Amniotic stem cell (primary cell): ENCODE measurements at places on chromosomes 11 and 22.

GRCh38 chr11:62461740-62462507, 43.1 kb downstream of the SCGB1A1 start:
- DNase-seq, result no peak

DNA sequence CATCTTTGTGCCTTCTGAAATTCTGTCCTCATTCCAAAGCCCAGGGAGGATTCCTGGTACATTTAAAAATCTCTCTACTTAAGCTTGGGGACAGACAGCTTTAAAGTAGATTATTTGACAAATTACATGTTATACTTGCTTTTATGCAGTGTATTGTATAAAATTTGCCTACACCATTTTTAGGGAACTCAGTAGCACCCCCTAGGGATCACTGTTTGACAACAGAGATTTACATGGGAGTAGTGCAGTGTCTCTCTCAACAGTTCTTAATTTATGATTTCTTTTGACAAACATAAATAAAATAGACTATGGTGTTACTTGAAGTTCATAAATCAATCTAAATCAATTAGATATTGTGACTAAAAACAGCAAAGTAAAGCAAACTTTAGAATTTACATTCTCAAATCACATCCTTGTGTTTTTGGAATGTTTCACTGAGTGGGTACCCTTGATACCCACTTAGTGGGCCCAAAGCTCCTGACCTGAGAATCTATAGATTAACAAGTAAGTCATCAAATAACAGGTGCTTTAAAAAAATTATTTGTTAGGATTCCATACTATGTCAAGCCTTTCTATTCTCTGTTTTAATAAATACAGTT, 428.8 kb downstream of the DYNC2H1 start:
- peak; percentile 36 for DNase-seq

GRCh38 chr11:100863080-100863581, 176.0 kb downstream of the ARHGAP42 start:
- peak; percentile 33 for DNase-seq

GRCh38 chr22:49367041-49367697, 460.5 kb downstream of the BRD1 start:
- no peak for DNase-seq

GRCh38 chr11:66068923-66069714, 953 bp upstream of the PACS1 start:
- peak; percentile 50 for DNase-seq

GRCh38 chr11:71489311-71490043, 36.5 kb downstream of the NADSYN1 start:
- no peak for DNase-seq

GRCh38 chr11:103619480-103619879, 417.0 kb upstream of the DDI1 start:
- no peak for DNase-seq

- DNase-seq, result no peak
These were observed 229.2 kb downstream of the CADM1 start for GRCh38 chr11:115275045-115275444.

DNA sequence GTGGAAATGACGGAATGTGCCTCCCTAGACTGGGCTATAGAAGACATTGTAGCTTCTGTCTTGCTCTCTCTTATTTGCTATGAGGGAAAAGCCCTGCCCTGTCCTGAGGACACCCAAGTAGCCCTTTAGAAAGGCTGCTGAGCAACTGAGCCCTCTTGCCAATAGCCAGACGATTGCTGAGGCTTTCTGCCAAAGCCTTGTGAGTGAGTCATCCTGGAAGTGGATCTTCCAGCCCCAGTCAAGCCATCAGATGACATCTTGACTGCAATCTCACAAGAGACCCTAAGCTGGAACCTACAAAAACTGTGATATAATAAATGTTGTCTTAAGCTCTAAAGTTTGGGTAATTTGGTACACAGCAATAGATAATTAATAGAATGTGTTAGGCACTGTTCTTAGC, 3.9 kb upstream of the TRAF6 start:
- no peak for DNase-seq

DNA sequence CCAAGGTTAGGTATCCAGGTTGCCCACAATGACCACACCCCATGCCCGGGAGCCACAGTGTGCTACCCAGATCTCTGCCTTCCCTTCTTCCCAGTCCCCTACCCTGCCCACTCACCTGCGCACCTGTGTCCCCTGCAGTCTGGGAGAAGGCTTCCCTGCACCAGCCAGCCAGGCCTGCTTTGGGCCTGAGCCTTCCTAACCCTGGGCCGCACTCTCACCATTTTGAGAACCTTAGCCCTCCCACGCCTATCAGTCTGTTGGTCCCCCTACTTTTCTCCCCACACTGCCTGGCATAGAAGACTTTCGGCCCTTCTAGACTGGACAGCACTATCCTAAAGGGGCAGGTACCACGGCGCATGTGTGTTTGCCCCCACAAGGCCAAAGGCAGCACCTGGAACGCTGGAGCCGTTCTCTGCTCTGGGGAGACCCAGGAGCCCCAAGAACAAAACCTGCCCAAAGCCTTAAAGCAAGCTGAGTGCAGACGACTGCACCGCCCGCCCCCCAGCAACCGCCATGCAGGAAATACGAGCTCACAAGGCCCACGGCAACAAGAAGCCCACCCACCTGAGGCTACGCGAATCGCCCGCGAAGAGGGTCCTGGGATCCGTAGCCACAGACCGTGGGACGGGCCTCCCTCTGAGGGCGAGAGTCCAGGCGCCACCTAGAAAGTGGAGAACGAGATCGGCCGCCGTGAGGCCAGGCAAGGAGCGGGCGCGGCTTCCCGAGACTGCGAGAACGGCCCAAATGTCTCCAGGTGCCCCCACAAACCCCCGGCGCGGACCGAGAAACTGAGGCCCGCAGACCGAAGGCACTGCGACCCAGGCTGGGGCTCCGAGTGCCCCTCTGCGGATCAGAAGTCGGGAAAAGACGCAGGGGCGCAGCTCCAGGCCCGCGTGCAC, 546 bp downstream of the GNB1L start:
- no peak for DNase-seq
